ENCODE measurements at places on chromosomes 2 and 18. TPM values are rescaled to one million over a fixed set of nuclear protein-coding genes. Genes with fewer than 3 reads are reported as not detected.

- no peak for DNase-seq
Observed at GRCh38 chr2:149103081-149103620, 64.7 kb downstream of the LYPD6B start.

GRCh38 chr2:231743376-231744116 lies 35.2 kb downstream of the PTMA start:
- no peak for DNase-seq

GRCh38 chr2:235928751-235929370 lies 239.3 kb downstream of the GBX2 start:
- DNase-seq: no peak

DNA sequence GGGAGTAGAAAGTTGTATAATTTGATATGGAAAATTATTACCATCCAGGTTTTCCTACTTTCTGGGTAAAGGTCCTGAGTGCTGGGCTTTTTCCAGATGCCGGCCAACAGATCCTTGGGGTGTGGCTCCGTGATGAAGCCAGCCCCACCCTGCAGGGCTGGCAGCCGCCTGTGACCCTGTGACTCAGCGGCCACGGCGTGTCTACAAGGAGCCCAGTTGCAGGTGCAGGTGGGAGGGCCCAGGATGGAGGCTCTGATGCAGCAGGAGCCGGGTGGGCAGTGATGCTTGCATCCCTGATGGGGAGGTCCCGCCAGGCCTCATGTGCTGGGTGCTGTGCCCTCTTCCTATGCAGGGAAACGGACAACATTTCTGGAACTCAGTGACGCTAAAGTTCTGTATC lies 96.0 kb upstream of the ALKAL2 start:
- no peak for DNase-seq

- no peak for DNase-seq
Observed at GRCh38 chr18:31603315-31603714, 11.6 kb downstream of the TTR start.

DNA sequence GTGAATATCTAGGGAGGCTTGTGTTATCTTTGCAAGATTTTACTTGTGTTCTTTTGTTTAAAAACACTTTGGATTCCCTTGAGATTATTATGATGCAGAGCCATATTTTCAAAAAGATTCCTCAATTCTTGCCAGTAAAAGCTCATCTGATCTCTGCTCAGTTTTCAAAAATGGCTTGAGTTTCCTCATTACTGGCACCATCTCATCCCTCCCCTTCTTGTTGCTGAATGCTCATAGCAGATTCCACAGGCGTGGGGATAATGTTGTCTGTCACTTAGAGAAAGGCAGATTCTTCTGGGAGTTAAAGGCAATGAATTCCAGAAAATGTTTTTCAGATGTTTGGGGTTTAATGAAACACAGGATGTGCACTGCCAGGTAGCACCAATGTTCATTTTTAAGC lies 170.4 kb upstream of the TANK start:
- no peak for DNase-seq

GRCh38 chr2:201257381-201257955 lies 2.9 kb upstream of the CASP8 start:
- DNase-seq: no peak

GRCh38 chr18:34509163-34509562 lies 200.9 kb upstream of the DTNA start:
- DNase-seq: no peak

DNA sequence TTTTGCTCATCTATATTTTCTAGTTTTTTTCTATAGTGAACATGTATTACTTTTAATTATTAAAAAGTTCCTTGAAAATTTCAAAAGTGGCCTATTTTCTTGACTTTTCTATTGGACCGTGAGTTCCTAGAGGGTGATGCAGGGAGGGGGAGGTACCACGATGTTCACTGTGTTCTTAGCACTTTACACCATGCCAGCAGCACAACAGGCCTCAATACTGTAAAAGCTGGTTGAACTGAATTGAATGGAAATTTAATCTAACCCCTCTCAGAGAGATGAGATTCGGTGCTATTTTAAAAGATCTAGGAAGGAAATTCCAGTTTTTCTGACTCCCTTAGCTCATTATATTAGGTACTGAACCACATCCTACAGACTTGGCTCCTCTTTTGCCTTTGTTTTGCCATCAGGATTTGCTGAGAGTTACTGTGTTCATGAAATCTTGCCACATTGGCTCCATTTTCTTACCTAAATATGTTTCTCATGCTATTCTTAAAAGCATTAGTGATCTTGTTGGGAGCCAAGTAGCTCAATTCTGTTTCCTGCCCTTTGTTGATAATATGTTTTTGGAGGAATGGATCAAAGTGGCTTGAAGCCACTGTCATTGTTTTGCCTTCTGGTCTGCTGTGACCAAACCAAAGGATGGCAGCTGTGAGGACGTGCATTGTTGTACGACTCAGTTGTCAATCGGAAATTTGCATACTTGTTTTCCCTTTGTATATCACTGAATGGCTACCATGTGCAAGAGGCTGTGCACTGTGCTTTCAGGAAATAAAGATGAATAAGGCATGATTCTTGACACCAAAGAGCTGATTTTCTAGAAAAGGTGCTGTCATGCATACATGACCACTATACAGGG lies 25.3 kb downstream of the MYO1B start:
- DNase-seq: peak; percentile 41

DNA sequence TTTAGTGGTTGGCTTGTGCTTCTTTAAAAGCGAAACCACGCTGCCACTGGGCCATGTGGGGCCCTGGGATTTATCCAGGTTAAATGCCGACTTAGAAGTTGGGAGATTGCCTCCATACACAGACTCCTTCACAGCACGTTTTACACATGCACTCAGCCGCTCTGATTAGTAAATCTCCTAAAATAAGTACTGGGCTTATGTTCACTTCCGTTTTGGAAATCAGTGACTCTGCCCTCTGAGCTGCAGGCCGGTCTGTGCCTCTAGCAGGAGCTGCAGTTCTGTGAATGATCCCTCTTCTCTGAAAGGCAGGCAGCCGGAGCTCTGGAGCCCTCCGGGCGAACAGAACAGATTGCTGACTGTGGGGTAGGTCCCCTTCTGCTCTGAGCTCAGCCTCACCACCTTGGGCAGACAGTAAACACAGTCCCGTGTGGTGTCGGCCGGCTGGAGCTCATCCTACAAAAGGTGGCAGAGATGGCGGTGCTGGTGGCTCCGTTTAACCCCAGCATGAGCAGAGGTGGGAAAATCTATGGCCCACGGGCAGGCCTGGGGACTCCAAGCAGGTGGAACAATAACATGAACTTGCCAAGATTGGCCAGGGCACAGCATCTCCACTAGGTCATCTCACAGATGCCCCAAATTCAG lies 9.8 kb upstream of the RAB17 start:
- peak; percentile 68 for DNase-seq

GRCh38 chr2:68438455-68439303 lies 28.4 kb downstream of the FBXO48 start:
- DNase-seq: no peak

Gene DRC1
- not detected for total RNA-seq

Gene ASTL
- not detected for total RNA-seq

Gene RBM43
- 1.7 TPM for total RNA-seq

Data from dermis microvascular lymphatic vessel endothelial cell (primary cell).